ENCODE measurements at places on chromosomes 2 and 18.

DNA sequence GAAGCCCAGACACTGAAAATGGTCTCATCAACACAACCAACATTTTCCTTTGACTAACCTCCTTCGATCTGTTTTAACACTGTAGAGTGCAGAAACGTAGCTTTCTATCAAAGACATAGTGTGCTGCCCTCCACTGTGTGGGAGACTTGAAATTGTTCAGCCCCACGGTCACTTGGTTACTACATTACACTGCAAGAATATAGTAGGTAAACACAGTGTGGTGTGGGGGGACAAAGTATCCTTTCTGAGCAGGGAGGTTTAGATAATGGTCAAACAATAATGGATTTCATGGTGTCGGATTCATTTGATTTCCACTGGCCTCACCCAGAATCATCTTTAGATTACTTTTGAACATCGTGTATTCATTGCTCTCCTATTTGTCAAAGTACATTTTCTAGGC lies 181.0 kb downstream of the ERBB4 start:
- no peak for DNase-seq

DNA sequence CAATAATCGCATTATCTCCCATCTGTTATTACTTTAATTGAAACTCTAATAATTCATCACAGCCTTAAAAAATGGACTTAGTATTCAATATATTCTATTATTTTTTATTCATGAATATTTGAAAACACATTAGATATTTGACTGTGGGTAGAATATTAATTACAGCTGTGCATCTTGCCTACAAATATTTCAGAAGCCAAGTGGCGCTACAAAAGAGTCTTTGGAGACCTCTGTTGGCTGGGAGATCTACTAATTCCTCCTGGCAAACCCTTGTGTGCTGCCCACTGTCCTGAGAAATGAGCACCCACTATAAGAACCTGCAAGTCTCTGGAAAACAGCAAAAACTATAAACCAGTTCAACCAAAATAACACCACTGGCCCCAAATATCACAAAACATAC lies 54.5 kb downstream of the PRELID3A start:
- DNase-seq: no peak

- DNase-seq: no peak
These were observed 155.7 kb downstream of the IRS1 start for GRCh38 chr2:226643946-226644282.

DNA sequence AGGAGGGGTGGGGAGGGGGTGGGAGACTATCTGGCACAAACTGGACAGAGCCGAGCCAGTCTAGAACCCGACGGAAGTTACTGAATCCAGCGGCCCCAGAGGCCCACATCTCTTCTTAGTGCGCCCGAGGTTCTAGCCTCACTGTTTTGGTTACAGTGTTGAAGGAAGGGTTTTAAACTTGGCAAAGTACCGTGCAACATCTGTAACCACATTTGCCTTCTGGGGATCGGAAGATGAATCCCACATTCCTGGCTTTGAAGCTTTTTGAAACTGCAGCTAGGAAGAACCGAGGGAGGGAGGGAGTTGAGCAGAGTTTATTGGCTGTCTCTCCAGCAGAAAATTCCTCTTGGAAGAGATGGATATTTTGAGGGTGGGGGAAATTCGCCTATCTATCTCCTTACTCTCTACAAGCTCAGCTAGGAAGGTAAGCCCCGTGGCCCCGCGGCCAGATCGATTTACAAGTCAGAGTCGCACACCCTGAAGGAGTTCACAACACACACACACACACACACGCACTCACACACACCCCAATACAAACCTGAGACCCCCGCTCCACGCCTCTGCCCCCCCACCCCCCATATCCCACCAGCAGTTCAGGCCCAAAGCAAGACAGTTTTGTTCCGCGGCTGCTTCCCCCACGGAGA lies 1.0 kb downstream of the ACVR1 start:
- no peak for DNase-seq

DNA sequence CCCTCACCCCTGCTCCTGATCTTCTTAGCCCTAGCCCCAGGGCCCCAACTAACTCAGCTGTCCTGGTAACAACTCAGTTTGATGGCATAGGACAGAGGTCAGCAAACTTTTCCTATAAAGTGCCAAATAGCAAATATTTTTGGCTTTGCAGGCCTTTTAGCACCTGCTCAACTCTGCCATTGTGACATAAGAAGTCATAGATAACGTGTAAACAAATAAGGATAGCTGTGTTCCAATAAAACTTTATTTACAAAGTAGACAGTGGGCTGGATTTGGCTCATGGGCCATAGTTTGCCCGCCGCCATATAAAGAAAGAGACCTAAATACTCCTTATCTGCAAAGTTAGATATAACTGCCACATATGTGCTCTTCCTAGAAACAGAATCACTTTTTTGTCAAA lies 27.3 kb upstream of the TMEM87B start:
- DNase-seq: no peak

DNA sequence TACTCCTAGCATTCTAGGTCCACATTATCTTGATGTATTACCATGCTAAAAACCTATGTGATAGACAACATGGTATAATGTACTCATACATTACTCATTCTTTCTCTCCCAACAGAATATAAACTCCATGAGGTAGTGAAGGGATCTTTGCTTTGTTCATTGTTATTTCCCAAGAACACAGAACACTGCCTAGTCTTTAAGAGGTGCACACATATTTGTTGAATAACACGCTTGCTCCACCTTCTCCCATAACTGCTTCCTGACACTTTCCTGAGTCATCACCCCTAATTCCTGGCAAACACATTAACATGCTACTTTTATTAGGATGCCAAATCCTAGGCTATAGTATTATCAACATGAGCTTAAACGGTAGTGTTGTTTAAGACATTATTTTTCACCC lies 41.3 kb downstream of the REV1 start:
- no peak for DNase-seq
